ENCODE measurements at places on chromosomes 5 and 9. TPM values are rescaled to one million over a fixed set of nuclear protein-coding genes. Genes with fewer than 3 reads are reported as not detected.

GRCh38 chr5:115817386-115817785 is 927 bp upstream of the CDO1 start:
- no peak for DNase-seq

The FAM163B gene
- total RNA-seq = not detected

- DNase-seq = no peak
Measured at GRCh38 chr9:76203373-76203772, 190.9 kb downstream of the RFK start.

DNA sequence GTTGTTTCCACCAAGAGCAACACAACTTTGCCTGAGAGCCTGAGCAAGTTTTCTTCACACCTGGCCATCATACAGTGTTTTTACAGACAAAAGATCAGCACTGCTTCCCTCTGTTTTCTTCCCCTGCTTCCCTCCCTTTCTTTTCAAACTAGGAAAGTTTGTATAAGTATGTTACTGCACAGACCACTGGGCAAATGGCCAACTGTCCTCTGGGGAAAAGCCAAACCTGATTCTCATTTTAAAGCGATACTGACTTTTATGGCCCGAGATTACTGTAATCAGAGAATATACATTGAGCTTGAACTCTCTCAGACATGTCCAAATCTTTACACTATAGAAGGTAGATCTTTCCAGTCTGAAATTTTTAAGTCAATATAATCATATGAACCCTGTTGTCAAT is 415.0 kb downstream of the NFIB start:
- DNase-seq = no peak

DNA sequence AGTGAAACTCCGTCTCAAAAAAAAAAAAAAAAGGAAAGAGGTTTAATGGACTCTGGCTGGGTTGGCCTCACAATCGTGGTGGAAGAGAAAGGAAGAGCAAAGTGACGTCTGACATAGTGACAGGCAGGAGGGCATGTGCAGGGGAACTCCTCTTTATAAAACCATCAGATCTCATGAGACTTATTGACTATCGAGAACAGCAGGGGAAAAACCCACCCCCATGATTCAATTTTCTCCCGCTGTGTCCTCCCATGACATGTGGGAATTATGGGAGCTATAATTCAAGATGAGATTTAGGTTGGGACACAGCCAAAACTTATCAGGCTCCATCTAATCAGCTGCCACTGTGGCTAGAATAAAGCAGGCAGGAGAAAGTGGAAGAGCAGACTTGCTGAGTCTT is 610.4 kb upstream of the NUDT12 start:
- no peak for DNase-seq

The JADE2 gene
- total RNA-seq = 73.6 TPM
